ENCODE measurements at places on chromosomes 6 and 20. TPM values are rescaled to one million over a fixed set of nuclear protein-coding genes. Genes with fewer than 3 reads are reported as not detected.
A peak's percentile ranks its signal among the peaks of the same experiment; 100 is the strongest.

DNA sequence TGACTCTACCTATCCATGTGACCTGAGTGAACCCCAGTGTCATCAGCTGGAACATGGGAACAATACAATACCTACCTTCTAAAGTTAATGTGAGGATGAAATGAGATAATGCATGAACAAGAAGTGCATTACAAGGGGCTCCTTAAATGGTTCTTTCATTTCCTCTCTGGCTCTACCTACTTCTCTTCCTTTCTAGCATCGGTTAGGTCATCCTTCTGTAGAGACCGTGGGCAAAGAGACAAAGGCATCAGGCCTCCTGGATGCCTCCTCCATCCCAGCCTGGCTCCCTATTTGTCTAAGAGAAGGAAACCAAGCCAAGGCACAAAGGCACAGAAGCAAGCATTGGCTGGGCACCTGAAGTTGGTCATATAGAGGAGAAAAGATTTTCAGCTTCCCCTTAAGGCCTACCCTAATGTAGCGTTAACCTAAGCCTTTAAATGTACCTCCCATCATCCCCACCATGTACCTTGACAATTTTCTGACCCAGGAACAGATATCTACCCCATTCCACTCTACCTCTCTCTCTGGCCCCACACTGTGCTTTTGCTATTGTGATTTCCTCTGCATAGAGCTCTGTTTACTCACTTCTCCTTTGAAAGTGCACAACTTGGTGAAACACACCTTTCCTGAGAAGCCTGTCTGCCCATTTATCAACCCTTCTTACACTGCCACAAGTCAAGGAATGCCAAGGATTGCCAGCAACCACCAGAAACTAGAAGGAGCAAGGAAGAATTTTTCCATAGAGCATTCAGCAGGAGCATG, 86.6 kb downstream of the GCLC start:
- no peak overlapping the region for H3K4me3 ChIP-seq
- no peak overlapping the region for H3K27ac ChIP-seq
- no peaks in the 10 kb centered on the region for H3K36me3 ChIP-seq
- H3K27me3 ChIP-seq, result no peaks in the 10 kb centered on the region

DNA sequence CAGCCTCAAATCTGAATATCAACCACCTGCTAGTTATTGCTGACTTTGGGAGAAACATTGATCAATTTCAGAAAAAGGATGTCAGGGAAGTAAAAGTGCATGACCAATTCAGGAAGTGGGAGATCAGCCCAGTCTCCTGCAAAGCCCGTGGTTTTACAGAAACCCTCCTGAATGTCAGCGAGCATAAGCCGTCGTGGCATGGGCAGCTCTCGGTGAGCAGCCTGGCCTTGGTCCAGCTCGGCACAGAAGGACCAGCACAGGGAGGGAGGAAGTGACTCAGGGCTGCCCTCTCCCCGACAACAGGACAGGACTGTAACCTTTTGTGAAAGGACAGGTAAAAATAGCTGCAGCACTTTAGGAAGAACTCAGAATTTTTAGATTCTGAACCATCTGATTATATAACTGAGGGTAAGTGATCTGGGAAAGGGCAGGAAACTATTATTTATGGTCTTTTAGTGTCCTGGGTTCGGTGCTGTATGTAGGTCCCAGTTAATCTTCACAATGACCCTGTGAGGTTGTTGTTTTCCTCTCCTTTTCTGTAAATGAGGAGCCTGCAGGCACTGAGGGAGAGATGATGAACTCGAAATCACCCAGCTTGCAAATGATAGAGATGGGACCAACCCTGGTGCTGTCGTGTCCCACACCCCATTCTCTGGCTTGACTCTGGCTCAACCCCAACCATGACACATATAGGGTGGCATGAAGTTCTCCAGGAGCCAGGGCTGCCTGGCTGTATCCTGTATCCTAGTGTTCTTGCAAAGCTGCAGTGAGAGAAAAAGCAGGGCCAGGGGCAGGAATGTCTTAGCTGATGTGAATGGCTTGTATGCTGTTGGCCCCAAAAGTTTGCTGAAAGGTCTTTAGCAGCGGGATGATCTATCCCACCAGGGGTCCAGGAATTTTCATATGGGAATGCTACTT, 37.6 kb downstream of the NRN1 start:
- H3K36me3 ChIP-seq, result no peaks in the 10 kb centered on the region
- no peaks in the 10 kb centered on the region for H3K27me3 ChIP-seq
- H3K4me1 ChIP-seq, result peaks cover 10% of the 10 kb centered on the region
- H3K27ac ChIP-seq, result no peak overlapping the region

GRCh38 chr6:89414215-89414614, 2.1 kb upstream of the RRAGD start:
- H3K27me3 ChIP-seq, result no peaks in the 10 kb centered on the region
- H3K27ac ChIP-seq, result no peak overlapping the region
- no peaks in the 10 kb centered on the region for H3K36me3 ChIP-seq
- H3K4me1 ChIP-seq, result no peaks in the 10 kb centered on the region
- no peak for DNase-seq

GRCh38 chr6:70657706-70658105, 10.0 kb upstream of the SMAP1 start:
- no peaks in the 10 kb centered on the region for H3K36me3 ChIP-seq
- no peak for DNase-seq
- H3K4me1 ChIP-seq, result no peaks in the 10 kb centered on the region
- no peaks in the 10 kb centered on the region for H3K27me3 ChIP-seq
- no peak overlapping the region for H3K4me3 ChIP-seq

DNA sequence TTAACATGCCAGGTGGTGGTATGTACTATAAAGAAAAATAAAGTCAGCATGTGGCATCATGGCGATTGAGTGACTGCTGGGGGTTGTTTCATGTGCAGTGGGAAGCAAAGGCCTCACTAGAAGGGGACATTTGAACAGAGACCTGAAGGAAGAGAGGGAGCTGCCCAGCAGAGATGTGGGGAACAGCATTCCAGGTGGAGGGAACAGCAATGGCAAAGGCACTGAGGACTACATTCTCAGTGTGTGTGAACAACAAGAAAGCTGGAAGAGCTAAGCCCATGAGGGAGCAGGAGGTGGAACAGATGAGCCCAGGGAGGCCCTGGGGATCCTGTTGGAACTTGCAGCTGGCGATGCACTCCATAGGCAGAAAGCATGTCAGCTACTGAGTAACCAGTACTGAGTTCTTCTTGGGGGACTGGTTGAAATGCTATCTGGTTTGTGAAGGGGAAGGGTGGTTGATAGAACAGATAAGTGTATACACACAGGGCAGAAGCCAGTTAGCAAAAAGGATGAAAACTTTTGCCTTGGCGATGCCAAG, 29.2 kb downstream of the NOX3 start:
- no peaks in the 10 kb centered on the region for H3K36me3 ChIP-seq
- H3K27me3 ChIP-seq, result no peaks in the 10 kb centered on the region
- no peak overlapping the region for H3K27ac ChIP-seq
- no peak for DNase-seq
- H3K4me1 ChIP-seq, result no peaks in the 10 kb centered on the region

DNA sequence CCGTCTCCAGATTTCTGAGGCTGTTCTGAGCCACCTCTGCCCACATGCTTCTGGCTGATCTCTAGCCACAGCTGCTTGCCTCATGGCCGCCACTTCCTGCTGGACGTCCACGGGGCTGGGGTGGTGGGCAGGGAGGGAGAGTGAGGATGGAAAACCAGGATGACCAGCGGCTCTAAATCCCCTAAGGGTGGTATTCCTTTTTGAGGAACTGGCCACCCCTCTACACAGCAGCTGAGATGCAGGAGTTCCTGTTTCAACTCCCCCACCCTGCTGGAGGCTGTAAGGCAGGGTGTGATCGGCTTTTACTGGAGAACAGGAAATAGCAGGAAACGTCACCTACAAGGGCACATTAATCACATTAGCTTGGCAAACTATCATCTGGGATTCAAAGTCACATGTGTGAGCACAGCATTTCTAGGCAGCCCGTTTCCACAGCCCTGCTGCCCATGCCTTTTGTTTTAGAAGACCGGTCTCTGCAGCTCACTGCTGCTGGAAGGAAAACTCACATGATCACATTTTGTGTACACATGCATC, 181.6 kb upstream of the ECI2 start:
- H3K4me3 ChIP-seq, result no peak overlapping the region
- H3K36me3 ChIP-seq, result no peaks in the 10 kb centered on the region
- no peak for DNase-seq
- H3K4me1 ChIP-seq, result peaks cover 13% of the 10 kb centered on the region
- peak overlapping the region; percentile 62 for H3K27ac ChIP-seq
- no peaks in the 10 kb centered on the region for H3K27me3 ChIP-seq

The TRIM10 gene
- total RNA-seq, result not detected

The OPRL1 gene
- 0.78 TPM for total RNA-seq

The ANKEF1 gene
- total RNA-seq, result 10.1 TPM

All from thyroid gland (tissue), 4 donors.